ENCODE measurements at places on chromosomes 7 and 10. TPM values are rescaled to one million over a fixed set of nuclear protein-coding genes. Genes with fewer than 3 reads are reported as not detected.

GRCh38 chr7:148924011-148924410, 39.9 kb upstream of the EZH2 start:
- no peak for DNase-seq
- H3K4me1 ChIP-seq, result no peaks in the 10 kb centered on the region
- no peak overlapping the region for H3K27ac ChIP-seq
- peaks cover 5% of the 10 kb centered on the region for H3K27me3 ChIP-seq

DNA sequence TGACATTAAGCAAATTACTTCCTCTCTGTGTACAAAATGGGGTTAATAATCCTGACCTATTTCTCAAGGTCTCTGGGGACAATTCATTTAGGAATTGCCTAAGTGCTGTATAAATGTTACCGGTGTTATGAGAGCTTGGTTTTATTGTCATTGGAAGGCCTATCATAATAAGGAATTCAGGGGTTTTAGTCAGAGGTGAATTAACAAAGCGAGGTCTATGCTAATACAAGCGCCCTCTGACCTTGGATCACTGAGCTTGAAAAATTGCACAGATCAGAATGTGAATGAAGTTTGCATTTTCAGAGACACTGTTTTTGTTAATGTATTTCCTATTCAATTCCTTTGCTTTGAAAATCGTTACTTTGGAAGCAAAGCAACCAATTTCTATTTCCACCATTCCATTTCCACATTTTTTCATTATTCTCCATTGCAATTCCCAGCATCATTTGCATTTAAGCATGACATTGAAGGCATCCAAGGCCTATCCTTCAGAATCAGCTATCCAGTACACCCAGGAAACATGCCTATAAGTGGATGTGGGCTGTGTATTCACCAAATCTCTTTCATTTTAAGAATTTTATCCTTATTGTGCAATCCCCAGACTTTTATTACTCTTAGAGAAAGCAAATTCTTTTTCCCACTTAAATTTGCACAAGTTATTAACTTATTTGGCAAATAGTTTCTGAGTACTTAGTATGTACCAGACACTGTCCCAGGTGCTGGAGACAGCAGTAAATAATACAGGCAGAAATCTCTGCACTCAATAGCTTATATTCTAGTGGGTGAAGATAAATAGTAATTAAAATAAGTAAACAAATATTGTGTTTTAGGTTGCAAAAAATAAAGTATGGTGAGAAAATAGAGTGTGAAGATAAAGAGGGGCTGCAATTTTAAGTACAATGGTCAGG, 133.1 kb downstream of the NRCAM start:
- H3K4me3 ChIP-seq, result no peak overlapping the region
- no peaks in the 10 kb centered on the region for H3K27me3 ChIP-seq
- DNase-seq, result no peak
- H3K36me3 ChIP-seq, result no peaks in the 10 kb centered on the region
- no peak overlapping the region for H3K27ac ChIP-seq

DNA sequence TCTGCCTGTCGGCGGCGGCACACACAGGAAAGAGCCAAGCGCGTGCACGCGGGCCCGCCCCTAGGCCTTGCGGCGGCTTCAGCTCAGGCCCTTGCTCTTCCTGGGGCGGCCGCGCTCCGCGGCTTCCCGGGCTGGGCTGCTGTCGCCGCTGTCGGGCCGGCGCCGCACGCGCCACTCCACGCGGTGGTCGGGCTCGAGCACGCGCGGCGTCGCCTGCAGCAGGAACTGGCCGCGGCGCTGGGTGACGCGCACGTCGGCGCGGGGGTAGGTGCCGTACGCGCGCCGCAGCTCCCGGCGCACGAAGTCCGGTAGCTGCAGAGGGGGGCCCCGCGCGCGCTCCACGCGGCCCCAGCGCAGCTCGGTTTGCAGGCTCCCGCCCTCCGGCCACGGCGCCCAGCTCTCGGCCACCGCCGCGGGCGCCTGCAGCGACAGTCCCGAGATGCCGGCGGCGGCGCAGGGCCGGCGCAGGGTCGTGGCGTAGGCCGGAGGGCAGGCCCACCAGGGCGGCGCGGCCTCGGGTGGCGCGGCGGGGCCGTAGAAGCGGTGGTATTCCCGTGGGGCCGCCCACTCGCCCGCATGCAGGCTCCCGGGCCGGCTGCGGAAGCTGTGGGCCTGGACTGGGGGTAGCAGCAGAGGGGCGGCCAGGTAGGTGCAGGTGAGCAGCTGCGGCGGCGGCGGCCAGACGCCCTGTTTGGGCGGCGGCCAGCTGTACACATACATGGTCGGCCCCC, 804 bp downstream of the C10orf95 start:
- H3K4me3 ChIP-seq, result peak overlapping the region; percentile 86
- peaks cover 25% of the 10 kb centered on the region for H3K4me1 ChIP-seq

DNA sequence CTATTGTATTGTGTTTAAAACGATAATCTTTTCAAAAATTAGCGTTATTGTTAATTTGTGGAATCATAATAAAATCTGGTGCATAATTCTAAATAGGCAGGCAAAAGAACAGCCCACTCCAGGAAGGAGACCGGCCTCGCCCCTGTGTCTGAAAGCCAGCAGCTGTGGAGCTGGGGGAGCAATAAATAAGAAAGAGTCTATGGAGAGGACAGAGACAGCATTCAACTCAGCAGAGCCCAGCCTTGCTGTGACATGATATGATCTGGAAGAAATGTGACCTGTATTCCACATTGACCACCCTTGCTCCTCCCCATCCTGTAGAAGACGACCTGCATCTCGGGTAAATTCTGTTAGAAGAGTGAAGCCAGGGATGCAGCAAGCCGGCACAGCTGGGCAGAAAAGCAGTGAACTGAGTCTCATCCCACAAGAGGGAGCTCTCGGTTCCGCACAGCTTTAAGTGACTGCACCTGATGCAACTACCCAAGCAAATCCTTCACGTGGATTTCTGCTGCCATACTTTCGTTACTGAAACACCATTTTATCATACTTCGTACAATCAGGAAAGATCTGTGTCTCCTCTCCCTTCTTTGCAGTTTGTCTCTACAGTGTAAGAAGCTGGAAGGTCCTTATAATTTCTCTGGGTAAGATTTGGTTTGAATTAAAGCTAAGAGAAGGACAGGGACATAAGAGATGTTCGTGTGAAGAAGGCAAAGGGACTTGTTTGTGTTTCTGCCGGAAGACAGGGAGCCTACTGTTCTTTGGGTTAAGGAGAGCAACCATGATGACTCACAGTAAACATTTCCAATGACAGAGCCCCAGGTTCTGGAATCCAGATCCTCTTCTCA, 427.1 kb downstream of the GPAM start:
- no peaks in the 10 kb centered on the region for H3K27me3 ChIP-seq
- peak; percentile 13 for DNase-seq
- no peak overlapping the region for H3K4me3 ChIP-seq
- H3K36me3 ChIP-seq, result no peaks in the 10 kb centered on the region

Gene DYNC1I1
- total RNA-seq, result 2.2 TPM

GRCh38 chr7:159064121-159064815, 80.4 kb downstream of the VIPR2 start:
- H3K4me3 ChIP-seq, result no peak overlapping the region
- no peaks in the 10 kb centered on the region for H3K4me1 ChIP-seq
- no peak overlapping the region for H3K27ac ChIP-seq
- no peak for DNase-seq
- no peaks in the 10 kb centered on the region for H3K27me3 ChIP-seq

Data from osteoblast (primary cell).